HT1080 (cell line): ENCODE measurements at places on chromosomes 6 and 20. TPM values are rescaled to one million over a fixed set of nuclear protein-coding genes. Genes with fewer than 3 reads are reported as not detected.

KIAA0408 gene
- total RNA-seq, result 0.06 and 0.23 TPM in 2 replicates

RING1 gene
- total RNA-seq, result 32.1 and 37.0 TPM in 2 replicates

SLC12A5 gene
- 1.3 and 5.1 TPM in 2 replicates for total RNA-seq

C20orf141 gene
- total RNA-seq, result 0.50 TPM in 1 of 2 replicates, not detected in the other

CRISP2 gene
- total RNA-seq, result not detected in 2 replicates

FNDC11 gene
- not detected in 2 replicates for total RNA-seq

SH3BGRL2 gene
- 4.8 and 6.3 TPM in 2 replicates for total RNA-seq

ZBTB12 gene
- total RNA-seq, result 10.8 and 15.1 TPM in 2 replicates
